Urinary bladder (tissue), 4 donors: ENCODE measurements at places on chromosomes 6 and 20.

DNA sequence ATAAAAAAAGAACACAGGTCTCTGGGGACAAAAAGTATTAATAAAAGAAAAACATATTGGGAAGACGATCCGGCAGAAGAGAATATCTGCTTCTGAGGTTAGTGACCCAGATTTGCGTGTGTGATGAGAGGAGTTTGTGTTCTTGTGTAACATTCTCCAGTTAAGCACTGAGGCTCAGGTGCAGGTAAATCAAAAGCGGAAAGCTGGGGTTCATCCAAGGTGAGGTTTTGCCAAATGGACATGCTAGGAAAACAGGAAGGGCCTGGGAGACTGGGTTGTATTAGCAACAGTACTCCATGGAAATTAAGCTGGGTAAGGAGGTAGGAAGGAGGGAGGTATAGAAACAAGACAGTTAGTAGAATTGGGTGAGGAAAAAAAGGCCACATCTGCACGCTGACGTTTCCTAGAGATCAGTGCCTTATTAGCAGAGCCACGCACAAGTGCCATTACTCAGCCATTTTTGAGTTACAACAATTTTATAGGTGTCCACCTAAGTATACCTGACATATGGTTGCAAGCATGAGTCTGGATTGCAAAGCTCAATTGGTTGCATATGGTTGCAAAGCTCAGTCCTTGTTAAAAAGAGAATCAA, 139.6 kb downstream of the ZMYND8 start:
- DNase-seq = no peak

DNA sequence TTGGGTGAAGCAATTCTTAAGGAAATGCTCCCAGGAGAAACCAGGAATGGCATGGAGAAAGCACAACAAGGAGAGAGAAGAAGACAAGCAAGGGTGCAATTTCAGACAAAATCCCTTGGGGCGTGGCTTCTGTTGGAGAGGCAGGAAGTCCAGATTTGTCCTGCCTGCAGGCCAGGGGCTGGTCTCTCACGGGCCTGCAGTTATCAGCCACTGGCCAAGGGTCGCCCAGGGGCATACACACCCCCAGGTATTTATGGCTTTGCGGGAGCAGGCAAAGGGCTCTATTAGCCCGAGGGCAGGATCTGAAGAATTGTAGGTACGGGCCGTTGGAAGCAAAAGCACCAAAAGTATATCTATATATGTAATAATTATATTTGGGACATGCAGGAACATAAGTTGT, 87.7 kb downstream of the IYD start:
- DNase-seq = no peak

GRCh38 chr6:19052219-19052618, 665.1 kb downstream of the RNF144B start:
- DNase-seq = no peak

DNA sequence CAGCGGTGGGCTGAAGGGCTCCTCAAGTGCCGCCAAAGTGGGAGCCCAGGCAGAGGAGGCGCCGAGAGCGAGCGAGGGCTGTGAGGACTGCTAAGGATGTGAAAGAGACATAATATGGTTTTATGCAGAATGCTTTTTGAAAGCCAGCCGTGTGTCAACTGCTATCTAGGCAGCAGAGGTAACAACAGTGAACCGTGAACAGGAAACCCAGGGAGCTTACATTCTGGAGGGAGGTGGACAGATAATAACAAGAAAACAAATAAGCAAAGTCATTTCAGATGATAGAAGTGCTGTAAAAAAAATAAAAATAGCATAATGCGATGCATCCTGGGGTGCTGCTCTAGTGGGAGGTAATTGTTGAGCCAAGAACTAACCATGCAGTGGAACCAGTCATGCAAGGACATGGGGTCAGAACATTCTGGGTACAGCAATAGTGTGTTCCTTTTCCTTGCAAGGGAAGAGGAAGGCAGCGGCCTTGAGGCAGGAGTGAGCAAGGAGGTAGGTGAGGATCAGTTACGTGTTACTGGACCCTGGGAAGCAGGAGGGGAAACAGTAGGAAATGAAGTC, 134.4 kb upstream of the TMEM170B start:
- DNase-seq = no peak

DNA sequence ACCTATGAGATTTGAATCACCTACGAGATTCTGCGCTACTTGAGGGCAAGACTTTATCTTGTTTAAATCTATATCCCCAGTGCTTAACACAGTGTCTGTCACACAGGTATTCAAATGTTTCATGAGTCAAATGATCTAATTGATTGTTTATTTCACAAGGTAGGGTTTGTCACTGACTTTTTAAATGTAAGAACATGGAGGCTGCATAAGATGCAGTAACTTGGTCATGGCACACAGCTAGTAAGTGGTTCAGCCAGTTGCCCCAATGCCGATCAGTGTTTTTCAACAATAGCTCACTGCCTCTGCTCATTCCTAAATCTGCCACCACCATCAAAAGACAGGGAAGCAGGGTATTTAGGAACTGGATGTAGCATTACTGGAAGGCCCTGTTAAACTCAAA, 42.4 kb upstream of the LRRC1 start:
- no peak for DNase-seq
